ENCODE measurements at places on chromosomes 7 and 10.
A peak's percentile ranks its signal among the peaks of the same experiment; 100 is the strongest.

DNA sequence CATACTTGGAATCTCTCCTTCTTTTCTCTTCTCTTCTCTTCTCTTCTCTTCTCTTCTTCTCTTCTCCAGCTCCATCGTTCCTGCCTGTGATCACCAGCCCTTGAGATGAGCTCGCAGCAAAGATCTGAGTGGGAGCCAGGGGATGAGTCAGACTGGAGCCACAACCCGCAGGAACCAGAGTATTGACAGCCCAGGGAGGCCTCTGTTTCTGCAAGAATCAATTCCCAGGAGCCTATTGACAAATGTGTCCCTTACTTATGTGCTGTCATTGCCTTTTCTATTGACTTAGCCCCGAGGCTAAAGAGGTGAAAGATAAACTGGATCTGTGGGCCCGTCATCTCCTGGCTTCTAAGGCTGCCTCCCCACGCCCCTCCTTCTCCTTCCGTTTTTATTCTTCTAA lies 13.1 kb upstream of the HABP2 start:
- DNase-seq: no peak

GRCh38 chr10:6082496-6083395 lies 6.1 kb upstream of the RBM17 start:
- no peak for DNase-seq

GRCh38 chr10:14478604-14479003 lies 147.9 kb upstream of the FRMD4A start:
- DNase-seq: peak; percentile 14

DNA sequence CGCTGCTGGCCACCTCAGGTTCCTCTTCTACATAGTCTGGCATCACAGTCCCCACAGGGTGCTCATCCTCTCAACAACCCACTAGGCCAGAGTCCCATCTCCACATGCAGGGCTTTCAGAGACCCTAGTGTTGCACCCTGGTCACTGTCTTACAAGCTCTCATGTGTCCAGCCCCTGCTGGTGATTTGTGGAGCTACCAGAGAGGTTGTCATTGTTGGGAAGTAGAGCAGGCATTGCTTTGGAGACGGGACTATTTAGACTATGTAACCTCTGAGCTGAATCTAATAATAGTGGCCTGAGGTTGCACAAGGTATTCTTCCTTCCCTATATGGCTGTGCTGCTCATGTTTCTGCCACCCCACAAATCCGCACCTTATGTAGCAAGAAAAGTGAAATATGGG lies 135.3 kb upstream of the VWC2 start:
- no peak for DNase-seq

GRCh38 chr7:131335639-131336381 lies 8.1 kb downstream of the MKLN1 start:
- DNase-seq: no peak

GRCh38 chr7:121753944-121754343 lies 119.0 kb upstream of the PTPRZ1 start:
- DNase-seq: no peak

GRCh38 chr10:71647526-71648253 lies 71.9 kb downstream of the C10orf105 start:
- DNase-seq: no peak

- DNase-seq: no peak
Measured at GRCh38 chr10:93712593-93712992, 10.2 kb upstream of the FRA10AC1 start.

- DNase-seq: no peak
Measured at GRCh38 chr7:158050441-158050977, 537.1 kb downstream of the PTPRN2 start.

- DNase-seq: no peak
Measured at GRCh38 chr7:82284936-82285519, 158.5 kb downstream of the CACNA2D1 start.

GRCh38 chr7:47498229-47499056 lies 83.5 kb downstream of the TNS3 start:
- DNase-seq: no peak

- DNase-seq: no peak
Measured at GRCh38 chr7:14960721-14961120, 58.2 kb upstream of the DGKB start.

DNA sequence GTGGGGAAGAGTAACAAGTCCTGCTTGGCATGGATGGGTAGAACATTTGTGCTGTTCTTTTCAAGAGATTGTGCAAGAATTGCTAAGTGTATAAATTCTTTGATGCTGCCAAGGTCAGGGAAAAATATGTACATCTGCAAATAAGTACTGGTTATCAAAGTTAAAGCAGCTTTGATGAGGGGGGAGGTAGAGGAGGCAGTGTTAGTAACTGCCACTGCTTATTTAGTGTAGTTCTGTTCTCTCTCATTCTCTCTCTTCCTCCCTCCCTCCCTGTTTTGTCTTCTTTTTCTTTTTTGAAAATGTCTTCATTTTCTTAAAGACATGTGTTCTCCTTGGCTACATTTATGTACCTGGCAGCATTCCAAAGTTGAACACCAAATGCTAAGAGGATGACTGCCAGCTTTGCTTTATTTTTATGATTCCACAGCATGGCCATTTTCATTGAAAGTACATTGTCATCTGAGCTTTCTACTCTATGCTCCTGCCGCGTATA lies 18.6 kb downstream of the CACNB2 start:
- DNase-seq: no peak

Data from CD4-positive, alpha-beta T cell treated with Interleukin-17A for 1 hour (primary cell).